ENCODE measurements at places on chromosomes 12 and 14.
A peak's percentile ranks its signal among the peaks of the same experiment; 100 is the strongest.

- DNase-seq: no peak
These were observed 527 bp downstream of the CAMKK2 start for GRCh38 chr12:121295746-121296617.

GRCh38 chr14:61355892-61356325 is 34.5 kb downstream of the PRKCH start:
- DNase-seq: no peak

DNA sequence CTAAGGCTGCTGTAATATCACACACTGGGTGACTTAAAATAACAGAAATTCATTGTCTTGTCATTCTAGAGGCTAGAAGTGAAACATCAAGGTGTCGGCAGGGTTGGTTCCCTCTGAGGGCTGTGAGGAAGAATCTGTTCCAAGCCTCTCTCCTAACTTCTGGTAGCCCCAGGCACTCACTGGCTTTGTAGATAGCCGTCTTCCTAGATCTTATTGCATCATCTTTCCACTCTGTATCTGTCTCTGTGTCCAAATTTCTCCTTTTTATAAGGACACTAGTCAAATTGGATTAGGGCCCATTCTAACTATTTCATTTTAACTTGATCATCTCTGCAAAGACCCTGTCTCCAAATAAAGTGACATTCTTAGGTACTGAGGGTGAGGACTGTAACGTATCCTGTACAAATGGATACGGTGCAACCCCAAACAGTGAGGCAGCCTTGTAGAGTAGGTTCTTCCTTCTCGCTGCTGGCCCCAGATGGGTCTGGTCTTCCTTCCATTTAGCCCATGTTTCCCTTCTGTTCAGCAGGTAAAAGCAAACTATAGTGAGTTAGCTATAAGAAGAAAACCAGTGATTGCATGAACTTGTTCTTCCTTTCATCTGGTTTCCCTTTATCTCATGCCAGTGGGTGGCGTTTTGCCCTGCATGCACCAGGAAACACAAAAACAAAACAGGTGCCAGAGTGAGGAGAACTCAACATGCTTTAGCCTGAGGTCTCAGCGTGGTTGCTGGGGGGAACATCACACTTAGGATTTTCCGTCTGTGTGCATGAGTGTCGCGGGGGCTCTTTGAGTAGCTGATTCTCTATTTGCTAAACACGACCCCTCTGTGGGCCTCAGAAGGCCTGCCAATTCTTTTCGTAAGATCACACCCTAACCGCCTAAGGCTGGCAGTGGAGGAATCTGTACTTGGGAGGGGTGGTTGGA is 19.5 kb downstream of the TTC9 start:
- DNase-seq: peak; percentile 11

GRCh38 chr14:24858052-24858451 is 191.9 kb downstream of the STXBP6 start:
- no peak for DNase-seq

DNA sequence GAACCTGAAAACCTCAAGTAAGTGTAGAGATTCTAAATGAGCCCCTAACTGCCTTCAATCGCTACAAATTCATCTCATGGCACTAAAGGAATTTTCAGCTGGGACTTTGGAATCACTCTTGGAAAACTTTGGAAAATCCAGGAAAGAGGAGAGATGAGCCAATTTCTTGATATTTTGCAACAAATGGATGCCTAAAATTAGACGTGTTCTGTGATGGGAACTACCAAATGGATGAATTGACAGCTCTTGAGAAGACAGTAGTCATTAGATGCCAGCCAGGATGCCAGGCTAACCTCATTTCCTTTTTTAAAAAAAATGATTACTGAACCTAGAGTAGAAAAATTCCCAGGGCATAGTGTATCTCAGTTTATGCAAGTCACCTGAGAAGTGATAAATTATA is 78.3 kb downstream of the NPAS3 start:
- no peak for DNase-seq

DNA sequence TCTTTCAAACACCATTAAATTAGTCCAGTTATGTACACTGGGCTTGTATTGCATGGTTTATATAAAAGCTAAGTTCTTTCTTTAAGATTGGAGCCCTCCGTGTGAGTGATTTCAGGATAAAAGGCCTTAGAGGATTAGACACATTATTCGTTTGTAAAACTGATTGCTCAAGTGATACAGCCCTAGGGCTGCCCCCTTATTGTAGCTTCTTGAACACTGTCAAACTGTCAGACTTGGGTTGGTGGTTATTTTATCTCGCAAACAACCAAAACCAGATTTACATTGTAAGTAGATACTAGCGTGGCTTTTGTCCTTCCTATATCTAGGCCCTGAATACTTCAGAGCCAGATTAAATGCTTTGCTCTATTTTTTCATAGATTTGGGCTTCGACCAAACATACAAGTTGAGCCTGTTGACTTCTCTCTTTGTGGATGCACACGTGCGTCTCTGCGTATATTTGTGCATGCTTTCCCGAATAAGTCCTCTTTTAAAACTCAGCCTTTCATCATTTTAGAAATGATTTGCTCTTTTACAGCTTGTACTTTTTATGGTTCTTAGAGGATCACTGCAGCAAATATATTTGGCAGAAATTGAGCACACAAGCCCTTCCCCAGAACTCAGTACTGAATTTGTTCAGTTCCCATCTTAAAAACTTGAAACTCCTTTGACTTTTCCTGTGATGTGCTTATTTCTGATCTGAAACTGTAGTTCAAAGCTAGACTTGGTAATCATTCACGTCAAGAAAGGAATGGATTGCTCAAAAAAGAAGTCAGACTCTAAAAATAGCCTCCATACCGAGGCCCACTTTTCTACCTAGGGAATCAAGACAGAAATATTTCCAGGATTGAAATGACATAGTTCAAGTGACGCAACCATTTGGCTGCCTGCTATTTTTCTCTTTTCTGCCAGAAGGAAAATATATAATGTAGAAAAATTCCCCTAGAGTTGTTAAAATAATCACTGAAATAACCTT is 129.5 kb downstream of the ETV6 start:
- no peak for DNase-seq

GRCh38 chr12:110546339-110546738 is 36.8 kb downstream of the PPTC7 start:
- DNase-seq: no peak

GRCh38 chr14:105943973-105944602 is 417.7 kb downstream of the TMEM121 start:
- DNase-seq: no peak

GRCh38 chr14:62189698-62190097 is 427.5 kb downstream of the SNAPC1 start:
- no peak for DNase-seq

- DNase-seq: no peak
These were observed 17.4 kb downstream of the LGALS3 start for GRCh38 chr14:55146425-55146824.

- no peak for DNase-seq
These were observed 27.2 kb upstream of the KCNJ8 start for GRCh38 chr12:21801522-21802288.

GRCh38 chr12:49703647-49704137 is 3.5 kb downstream of the FMNL3 start:
- no peak for DNase-seq

- DNase-seq: no peak
These were observed 67.1 kb downstream of the MON2 start for GRCh38 chr12:62533755-62534107.

DNA sequence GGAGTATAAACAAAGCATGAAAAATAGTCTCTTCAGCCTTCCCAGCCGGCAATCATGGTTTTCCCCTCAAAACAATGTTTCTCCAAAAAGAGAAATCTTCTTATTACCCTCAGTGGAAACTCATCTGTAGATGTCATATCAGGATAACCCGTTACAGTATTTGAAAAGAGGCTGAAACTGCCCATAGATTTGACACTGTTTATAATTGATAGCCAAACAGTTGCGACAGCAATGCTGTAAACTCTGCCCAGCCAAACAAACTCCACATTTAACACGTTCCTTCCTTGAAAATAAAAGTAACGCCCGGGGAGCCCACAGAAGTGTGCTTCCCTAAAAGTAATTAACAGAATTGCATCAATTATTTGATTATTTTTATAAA is 201.3 kb upstream of the FOXN3 start:
- peak; percentile 27 for DNase-seq

GRCh38 chr12:21248679-21249078 is 86.0 kb downstream of the SLCO1A2 start:
- DNase-seq: no peak

DNA sequence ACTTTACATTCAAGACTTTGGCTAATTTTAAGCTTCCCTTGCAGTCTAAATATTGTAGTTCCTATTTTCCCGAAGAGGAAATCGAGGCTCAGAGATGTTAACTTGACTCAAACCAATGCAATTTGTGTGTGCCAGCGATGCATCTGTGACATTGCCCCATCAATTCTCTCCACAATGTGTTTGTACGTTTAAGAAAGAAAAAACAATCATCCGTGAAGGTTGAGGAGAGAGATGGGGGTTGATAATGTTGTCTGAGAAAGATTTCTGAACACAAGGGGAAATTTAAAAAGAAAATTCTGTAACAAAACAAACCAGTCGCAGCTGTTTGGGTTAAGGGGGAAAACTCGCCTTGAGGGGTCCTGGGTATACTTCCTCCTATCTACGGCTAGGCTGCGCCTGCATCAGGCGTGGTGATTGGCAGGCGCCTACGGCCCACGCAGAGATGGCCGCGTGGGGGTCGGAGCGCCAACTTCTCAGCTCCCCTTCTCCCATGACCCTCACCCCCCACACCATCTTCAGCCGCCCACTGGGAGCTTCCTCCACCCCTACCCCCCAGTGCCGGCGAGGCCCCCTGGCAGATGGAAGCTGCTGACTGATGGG is 12.3 kb downstream of the SIX1 start:
- no peak for DNase-seq

DNA sequence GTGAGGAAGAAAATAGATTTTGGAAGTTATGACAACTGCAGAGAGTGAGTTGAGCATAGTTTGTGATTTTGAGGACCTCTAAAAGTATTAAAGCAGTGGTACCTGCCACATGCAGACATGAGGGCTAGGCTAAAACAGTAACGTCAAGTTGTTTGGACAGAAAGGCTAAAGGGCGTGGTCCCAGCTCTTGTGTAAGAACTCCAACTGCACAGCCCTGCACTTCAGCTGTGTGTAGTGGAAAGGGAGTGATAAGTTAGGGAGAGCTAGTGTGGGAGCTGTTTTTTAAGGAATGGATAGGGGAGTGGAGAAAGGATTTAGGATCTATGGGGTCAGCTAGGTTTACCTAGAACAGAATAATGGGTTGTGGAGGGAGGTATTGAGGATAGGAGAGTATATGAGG is 39.5 kb downstream of the TESPA1 start:
- DNase-seq: no peak

GRCh38 chr12:112900298-112901145 is 6.2 kb upstream of the OAS1 start:
- peak; percentile 35 for DNase-seq

DNA sequence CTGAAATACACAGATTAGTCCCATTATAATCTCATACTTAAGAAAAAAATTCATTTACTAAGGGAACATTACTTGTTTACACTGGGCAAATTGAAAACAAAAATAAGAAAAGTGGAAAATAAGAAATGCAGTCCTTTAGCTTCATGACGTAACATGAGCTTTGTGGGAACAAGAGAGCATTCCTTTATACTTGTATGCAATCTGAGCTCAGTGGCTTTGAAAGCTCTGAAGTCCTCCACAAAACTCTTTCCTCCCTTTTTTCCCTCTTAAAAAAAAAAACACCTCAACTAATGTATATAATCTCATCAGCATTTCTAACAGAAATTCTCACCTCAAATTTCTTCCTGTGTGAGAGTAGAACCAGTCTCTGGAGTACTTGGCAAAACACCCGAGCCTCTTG is 76.9 kb upstream of the OTX2 start:
- no peak for DNase-seq

GRCh38 chr12:59113831-59114615 is 193.7 kb upstream of the LRIG3 start:
- peak; percentile 9 for DNase-seq

GRCh38 chr14:93301821-93302447 is 30.9 kb downstream of the BTBD7 start:
- no peak for DNase-seq

DNA sequence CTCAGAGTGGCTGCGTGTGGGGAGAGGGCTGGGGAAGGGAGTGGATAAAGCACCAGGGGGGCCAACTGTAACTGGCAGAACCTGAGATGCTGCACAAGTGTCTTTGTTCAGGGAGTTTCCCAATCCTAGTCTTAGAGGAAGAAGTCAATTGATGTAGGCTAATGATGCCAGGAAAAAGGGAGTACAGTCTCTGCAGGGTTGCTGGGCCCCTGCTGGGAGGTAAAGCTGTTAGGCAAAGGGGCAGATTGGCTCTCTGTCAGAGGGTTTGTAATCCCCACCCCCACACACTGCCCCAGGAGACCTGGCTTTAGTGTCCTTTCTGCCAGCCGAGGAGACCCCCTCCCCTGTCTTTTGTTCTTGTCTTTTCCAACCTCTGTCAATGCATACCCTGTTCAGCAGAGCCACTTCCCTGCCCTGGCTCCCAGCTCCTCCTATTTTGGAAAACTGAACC is 178.4 kb downstream of the KCNA5 start:
- peak; percentile 57 for DNase-seq

- DNase-seq: no peak
These were observed 612.6 kb downstream of the AACS start for GRCh38 chr12:125677829-125678228.

DNA sequence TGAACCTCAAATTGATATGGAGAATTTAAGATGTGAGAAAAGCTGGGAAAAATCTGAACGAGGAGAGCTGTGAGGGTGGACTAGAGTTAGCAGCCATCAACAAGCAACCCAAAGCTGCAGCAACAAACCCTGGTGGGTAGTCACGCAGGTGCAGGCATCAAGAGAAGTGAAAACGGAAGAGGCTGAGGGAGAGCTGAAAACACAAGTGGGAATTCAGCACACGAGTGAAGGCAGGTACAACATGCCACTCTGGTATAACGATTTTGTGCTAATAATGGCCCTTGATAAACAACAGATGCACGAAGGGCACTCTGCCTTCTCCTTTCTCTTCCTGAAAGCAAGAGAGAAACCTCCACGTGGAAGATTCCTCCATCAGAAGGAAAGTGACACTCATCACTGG is 11.5 kb downstream of the TCL1B start:
- DNase-seq: no peak

GRCh38 chr12:12806784-12807516 is 6.2 kb upstream of the DDX47 start:
- DNase-seq: no peak

- DNase-seq: no peak
These were observed 1.4 kb downstream of the TMTC1 start for GRCh38 chr12:29782285-29782870.
